ENCODE measurements at places on chromosomes 12 and 14.

- peak; percentile 60 for DNase-seq
These were observed 2.0 kb upstream of the GAPDH start for GRCh38 chr12:6532051-6532926.

DNA sequence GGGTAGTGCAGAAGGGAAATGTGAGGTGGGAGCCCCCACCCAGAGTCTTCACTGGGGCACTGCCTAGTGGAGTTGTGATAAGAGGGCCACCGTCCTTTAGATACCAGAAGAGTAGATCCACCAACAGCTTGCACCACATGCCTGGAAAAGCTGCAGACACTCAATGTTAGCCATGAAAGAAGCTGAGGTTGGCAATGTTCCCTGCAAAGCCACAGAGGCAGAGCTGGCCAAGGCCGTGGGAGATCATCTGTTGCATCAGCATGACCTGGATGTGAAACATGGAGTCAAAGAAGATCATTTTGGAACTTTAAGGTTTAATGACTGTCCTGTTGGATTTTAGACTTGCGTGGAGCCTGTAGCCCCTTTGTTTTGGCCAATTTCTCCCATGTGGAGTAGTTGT is 468.4 kb upstream of the FOXG1 start:
- no peak for DNase-seq

DNA sequence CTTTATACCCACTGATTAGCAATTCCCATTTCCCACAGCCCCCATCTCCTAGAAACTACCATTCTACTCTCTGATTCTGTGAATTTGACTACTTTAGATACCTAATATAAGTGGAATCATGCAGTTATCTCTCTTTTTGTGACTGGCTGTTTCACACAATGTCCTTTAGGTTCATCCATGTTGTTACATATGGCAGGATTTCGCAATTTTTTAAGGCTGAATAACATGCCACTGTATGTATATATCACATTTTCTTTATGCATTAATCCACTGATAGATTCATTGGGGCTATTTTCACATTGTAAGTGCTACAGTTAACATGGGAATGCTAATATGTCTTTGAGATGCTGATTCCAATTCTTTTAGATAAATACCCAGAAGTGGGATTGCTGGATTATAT is 11.8 kb upstream of the TBK1 start:
- DNase-seq: no peak

DNA sequence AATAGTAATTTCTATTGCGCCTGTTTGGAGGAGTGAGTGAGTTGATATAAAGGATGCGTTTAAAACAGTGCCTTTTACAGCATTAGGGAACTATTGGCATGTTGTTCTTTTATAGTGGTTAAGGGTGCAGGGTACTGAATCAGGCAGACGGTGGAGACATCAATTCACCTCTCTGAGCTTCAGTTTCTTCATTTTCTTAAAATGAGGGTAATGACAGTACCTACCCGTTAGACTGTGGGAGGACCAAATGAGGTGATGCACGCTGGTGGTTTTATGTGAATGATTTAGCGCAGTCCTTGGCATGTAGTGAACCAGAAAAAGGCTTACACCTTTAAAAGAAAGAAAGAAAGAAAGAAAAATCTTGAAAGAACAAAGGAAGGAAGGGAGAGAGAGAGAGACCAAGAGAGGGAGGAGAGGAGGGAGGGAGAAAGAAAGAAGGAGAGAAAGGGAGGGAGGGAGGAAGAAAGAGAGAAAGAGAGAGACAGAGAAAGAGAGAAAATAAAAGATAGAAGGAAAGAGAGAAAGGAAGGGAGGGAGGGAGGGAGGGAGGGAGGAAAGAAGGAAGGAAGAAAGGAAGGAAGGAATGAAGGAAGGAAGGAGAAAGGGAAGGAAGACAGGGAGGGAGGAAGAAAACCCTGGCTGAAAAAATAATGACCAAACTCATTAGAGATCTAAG is 22.2 kb upstream of the CCND2 start:
- no peak for DNase-seq

- DNase-seq: no peak
These were observed 92.0 kb downstream of the EMP1 start for GRCh38 chr12:13288501-13288900.

DNA sequence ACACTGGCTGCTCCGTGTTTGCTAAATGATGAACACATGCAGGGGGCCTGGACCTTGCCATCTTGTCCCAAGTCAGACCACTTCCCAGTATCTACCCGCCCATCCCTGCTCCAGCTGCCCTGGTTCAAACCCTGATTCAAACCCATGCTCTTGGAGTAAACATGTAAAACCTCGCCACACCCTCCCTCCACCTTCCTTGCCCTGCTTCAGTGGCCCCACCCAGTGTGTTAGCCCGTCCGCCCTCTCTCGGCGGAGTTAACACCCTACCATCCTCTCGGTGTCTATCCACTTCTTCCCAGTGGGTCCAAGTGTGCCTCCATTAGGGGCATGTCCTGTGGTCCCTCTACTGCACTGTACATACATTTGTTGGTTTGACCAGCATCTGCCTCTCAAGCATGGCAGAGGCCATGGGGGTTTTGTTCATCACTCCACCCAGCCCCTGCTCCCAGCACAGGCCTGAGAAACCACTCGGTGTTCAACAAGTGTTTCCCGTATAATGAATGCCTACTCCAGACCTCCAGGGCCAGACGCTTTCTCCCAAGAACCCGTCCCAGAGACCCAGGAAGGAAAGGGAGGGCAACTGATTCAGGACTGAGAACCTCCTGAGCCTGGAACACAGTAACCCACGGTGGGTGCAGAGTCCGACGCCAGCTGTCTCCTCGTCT is 37.1 kb downstream of the P2RX4 start:
- no peak for DNase-seq

GRCh38 chr14:65986041-65986440 is 500.1 kb upstream of the CCDC196 start:
- no peak for DNase-seq

DNA sequence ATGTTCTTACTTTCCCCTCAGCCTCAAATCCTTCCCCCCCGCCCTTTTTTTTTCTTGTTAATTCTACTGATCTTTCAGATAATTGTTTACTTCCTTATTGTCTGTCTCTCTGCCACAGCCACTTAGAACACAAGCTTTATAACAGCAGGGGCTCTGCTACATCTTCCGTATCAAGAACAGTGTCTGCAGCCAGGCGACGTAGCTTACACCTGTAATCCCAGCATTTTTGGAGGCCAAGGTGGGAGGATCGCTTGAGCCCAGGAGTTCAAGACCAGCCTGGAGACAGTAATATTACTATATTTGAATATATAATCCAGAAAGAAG is 5.4 kb downstream of the SOS2 start:
- DNase-seq: no peak

GRCh38 chr12:67541625-67541991 is 106.9 kb upstream of the DYRK2 start:
- DNase-seq: no peak

- DNase-seq: no peak
These were observed 155.7 kb upstream of the LRIG3 start for GRCh38 chr12:59075968-59076490.

DNA sequence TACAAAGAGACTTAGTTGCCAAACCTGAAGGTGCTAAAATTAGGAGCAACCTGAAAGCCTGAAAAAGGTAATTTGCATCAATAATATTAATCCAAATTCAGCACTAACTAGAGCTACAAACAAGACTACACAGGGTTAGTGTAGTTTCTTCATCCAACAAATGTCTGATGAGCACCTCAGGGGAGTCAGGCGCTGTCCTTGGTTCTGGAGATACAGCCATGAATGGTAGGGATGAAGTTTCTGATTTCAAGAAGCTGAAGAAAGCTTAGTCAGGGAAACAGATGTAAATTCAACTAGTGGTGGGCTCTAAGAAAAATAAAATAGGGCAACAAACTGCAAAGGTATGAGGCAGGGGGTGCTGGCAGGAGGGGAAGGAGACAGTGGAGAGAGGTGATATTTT is 266.3 kb downstream of the GLT1D1 start:
- no peak for DNase-seq

DNA sequence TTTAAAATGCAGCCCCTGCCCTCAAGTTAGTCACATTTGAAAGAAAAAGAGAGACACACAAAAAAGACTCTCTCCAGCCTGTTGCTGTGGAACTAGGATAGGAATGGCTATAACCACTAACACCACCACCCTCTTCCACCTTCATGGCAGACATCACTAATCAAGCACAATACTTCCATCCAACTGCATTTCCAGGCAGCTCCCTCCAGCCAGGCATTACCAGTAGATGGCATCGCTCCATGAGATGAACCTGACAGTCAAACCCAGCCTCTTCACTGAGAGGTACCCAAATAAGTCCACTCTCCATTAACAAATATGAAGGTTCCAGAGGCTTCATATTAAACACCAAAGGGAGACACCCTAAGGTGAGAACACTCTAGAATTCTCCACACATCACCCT is 24.4 kb downstream of the SLC8B1 start:
- DNase-seq: no peak

DNA sequence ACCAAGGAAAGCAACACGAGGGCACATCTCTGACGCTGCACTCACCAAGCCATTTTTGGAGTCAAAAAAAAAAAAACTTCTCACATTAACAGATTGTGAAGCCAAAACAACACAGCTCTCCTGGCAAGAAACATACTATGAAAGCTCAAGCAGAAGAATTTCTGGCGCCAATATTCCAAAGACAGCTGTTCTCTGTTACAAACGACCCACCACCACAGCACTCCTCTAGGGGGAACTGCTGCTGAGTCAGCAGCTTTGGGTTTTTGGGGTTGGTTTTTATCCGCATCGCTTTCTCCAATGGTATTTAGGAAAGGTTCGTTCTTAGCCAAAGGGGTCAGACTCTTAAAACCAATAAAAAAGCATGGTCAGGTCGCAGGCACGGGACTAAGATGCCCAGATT is 379.4 kb downstream of the RPS29 start:
- DNase-seq: no peak

GRCh38 chr14:75877884-75878283 is 103.9 kb downstream of the TGFB3 start:
- no peak for DNase-seq

GRCh38 chr14:95318399-95319311 is 1.1 kb downstream of the CLMN start:
- no peak for DNase-seq

DNA sequence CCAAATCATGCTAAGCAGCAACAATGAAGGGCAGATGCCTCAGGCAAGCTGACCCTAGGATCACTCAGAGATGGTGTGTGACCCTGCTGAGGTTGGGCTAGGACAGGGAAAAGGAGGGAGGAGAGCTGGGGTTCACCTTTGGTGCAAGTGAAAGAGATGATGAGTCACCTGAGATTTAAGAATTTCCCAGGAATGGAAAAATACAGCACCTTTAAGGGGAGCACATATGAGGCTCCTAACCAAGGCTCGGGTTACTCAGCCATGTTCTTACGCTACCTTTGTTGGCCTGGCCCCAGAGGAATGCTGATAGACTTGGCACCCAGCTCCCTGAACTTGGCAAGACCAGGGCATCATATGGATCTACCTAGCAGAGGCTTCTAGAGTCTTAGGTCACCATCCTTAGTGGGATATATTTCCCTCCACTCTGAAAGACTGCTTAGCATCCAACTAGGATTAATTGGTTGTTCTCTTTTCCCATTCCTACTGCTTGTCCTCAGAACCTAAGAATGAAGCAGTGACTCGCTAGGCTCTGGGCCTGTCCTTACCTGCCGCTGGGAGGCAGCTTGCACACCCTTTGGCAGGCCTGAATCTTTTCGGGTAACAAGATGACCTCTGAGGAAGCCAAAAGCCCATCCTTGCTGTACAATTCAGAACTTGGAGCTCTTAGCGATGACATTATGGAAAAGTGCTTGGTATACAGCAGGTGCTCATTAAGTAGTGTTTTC is 4.0 kb upstream of the NAA25 start:
- DNase-seq: no peak

- no peak for DNase-seq
These were observed 406.3 kb upstream of the FAR2 start for GRCh38 chr12:28742791-28743190.

GRCh38 chr12:99277591-99278379 is 369.8 kb upstream of the GARIN6 start:
- no peak for DNase-seq

DNA sequence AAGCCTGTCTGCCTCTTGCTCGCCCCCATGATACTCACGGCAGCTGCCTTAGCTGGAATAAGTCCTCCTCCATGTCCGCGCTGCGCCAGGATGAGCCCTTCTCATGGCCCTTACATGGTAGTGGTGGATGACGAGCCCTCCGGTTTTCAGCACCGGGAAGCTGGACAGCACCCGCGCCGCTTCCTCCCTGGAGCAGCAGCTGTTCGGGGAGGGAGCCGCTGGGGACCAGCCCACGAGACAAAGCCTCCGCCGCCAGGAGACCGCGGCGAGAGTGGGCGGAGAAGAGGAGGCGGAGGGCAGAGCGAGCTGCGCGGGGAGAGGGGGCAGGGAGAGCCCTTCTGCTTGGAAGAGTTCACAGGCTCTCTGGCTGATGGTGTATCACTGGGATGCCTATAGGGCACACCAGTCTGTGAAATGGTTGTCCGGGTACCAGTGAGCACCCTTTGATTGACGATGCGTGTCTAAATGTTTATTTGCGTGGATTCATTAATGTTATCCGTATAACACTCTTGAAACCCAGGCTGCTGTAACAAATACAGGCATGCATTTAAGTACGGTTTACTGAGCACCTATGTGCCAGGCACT is at the start of gene SVOP:
Gene SVOP, minus strand, starts transcription at position 273 of the 585 bp plus-strand sequence. Its CDS starts 200 bp downstream, at position 73.
- DNase-seq: peak; percentile 16

- no peak for DNase-seq
These were observed 90.7 kb upstream of the PTPRR start for GRCh38 chr12:71011261-71011660.

- DNase-seq: no peak
These were observed 242.2 kb downstream of the SOX5 start for GRCh38 chr12:23707270-23707669.

GRCh38 chr14:26204728-26205479 is 392.9 kb downstream of the NOVA1 start:
- DNase-seq: no peak

GRCh38 chr12:12654691-12655460 is 41.1 kb downstream of the GPR19 start:
- no peak for DNase-seq

- DNase-seq: no peak
These were observed 90.7 kb downstream of the ITPK1 start for GRCh38 chr14:93025055-93025454.

- DNase-seq: no peak
These were observed 512.1 kb downstream of the DIO2 start for GRCh38 chr14:79699206-79699605.

DNA sequence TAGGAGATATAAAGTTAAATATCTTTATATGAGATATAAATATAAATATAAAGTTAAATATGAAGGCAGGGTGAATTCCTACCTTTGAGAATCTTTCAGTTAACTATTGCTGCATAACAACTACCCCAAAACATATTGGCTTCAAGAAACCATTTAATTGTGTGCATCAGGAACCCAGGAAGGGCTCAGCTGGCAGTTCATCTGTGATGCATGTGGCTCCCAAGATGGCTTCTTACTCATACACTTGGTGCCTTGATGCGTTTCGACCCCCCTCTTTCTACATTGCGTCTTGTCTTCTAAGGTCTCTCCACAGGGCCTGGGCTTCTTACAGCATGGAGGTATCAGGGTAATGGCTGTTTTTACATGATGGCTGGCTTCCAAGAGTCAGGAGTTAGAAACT is 253.9 kb upstream of the CRY1 start:
- DNase-seq: no peak

All from stimulated activated CD4-positive, alpha-beta T cell treated with anti-CD3 and anti-CD28 coated beads, Interleukin-1b, Interleukin-23, amount 100 ng/mL, for 24 hours (primary cell).